HEK293T (cell line): ENCODE measurements at places on chromosomes 12 and 14.

DNA sequence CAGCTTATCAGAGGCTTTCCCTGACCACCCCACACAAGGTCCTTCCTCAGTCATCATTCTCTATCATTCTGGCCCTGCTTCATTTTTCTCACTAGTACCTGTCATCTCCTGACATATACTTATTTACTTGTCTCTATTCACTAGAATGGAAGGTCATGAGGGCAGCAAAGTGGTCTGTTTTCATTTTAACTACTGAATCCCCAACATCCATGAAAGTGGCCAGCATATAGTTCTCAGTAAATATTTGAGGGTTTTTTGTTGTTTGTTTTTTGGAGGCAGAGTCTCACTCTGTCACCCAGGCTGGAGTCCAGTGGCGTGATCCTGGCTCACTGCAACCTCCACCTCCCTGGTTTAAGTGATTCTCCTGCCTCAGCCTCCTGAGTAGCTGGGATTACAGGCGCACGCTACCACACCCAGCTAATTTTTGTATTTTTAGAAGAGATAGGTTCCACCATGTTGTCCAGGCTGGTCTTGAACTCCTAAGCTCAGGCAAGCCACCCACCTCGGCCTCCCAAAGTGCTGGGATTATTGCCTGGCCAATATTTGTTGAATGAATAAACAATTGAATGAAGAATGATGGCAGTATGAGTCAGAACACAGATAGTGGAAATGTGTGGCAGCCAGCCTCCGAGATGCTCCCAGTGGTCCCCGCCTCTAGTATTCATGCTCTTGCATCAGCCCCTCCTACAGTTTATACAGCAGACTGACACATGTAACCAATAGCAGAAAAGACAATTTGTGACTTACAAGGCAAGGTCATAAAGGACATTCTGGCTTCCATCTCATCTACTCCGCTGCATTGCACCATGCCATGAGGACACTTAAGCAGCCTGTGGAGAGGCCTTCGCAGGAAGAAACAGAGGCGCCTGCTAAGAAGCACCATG is 7.0 kb upstream of the ANO6 start:
- no peak for DNase-seq

- no peak for DNase-seq
Measured at GRCh38 chr14:30159374-30159773, 231.7 kb upstream of the PRKD1 start.

GRCh38 chr12:124548854-124549378 is 18.5 kb downstream of the NCOR2 start:
- DNase-seq = no peak

GRCh38 chr12:14612898-14613445 is 45.3 kb upstream of the PLBD1 start:
- DNase-seq = no peak

DNA sequence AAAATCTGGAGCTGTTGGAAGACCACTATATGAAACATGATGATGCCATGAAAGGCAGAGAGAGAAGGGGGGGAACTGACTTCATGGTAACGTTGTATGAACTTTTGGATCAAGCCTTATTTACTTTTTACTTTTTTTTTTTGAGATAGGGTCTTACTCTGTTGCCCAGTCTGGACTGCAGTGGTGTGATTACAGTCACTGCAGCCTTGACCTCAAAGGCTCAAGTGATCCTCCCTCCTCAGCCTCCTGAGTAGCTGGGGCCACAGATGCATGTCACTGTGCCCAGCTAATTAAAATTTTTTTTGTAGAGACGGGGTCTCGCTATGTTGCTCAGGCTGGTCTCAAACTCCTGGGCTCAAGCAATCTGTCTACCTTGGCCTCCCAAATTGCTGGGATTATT is 31.3 kb upstream of the CTDSP2 start:
- no peak for DNase-seq

GRCh38 chr12:112130441-112130998 is 5.2 kb downstream of the TRAFD1 start:
- DNase-seq = no peak

GRCh38 chr12:89260841-89261637 is 91.3 kb downstream of the DUSP6 start:
- DNase-seq = no peak

GRCh38 chr12:122862872-122863701 is 27.8 kb downstream of the HIP1R start:
- DNase-seq = no peak

GRCh38 chr12:52235822-52236361 is 2.8 kb downstream of the KRT7 start:
- DNase-seq = no peak

- DNase-seq = no peak
Measured at GRCh38 chr12:33450480-33450879, 10.9 kb upstream of the SYT10 start.

GRCh38 chr12:75781532-75782046 is 250.0 kb downstream of the PHLDA1 start:
- DNase-seq = no peak

GRCh38 chr14:93785423-93785822 is 2.9 kb downstream of the PRIMA1 start:
- no peak for DNase-seq

DNA sequence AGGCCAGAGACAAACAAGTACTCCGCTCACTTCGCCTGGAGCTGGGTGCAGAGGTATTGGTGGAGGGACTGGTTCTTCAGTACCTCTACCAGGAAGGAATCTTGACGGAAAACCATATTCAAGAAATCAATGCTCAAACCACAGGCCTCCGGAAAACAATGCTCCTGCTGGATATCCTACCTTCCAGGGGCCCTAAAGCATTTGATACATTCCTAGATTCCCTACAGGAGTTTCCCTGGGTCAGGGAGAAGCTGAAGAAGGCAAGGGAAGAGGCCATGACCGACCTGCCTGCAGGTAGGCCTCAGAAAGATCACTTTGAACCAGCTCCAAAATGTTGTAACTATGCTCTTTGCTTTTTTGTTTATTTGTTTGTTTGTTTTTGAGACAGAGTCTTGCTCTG is 1.6 kb downstream of the CRADD start:
- no peak for DNase-seq

DNA sequence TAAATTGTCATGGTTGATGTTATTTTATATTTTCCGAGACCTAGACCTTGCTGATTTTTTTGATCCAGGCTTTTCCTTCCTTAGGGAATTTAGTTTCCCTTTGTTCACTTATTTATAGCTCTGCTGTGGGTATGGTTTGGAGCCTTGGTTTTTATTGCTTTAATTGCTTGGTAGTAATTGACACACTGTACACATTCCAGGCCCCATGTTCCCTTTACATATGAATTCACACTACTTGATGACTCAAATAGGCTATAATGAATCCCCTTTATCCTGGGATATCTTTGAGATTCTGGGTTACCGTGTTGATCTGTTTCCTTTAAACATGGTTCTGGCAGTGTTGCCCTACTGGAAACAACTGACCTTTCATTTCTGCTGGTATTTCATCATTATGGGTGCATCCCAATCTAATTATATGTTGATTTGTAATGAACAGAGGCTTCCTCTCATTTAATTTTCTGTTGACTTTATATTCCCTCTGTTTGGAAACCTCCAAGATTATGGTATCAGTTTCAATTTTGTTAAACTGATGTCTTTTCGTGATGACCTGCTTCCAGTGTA is 424.0 kb downstream of the RAD51B start:
- DNase-seq = no peak

GRCh38 chr12:619346-619745 is 43.9 kb downstream of the NINJ2 start:
- DNase-seq = no peak
